ENCODE measurements at places on chromosomes 11 and 22.

DNA sequence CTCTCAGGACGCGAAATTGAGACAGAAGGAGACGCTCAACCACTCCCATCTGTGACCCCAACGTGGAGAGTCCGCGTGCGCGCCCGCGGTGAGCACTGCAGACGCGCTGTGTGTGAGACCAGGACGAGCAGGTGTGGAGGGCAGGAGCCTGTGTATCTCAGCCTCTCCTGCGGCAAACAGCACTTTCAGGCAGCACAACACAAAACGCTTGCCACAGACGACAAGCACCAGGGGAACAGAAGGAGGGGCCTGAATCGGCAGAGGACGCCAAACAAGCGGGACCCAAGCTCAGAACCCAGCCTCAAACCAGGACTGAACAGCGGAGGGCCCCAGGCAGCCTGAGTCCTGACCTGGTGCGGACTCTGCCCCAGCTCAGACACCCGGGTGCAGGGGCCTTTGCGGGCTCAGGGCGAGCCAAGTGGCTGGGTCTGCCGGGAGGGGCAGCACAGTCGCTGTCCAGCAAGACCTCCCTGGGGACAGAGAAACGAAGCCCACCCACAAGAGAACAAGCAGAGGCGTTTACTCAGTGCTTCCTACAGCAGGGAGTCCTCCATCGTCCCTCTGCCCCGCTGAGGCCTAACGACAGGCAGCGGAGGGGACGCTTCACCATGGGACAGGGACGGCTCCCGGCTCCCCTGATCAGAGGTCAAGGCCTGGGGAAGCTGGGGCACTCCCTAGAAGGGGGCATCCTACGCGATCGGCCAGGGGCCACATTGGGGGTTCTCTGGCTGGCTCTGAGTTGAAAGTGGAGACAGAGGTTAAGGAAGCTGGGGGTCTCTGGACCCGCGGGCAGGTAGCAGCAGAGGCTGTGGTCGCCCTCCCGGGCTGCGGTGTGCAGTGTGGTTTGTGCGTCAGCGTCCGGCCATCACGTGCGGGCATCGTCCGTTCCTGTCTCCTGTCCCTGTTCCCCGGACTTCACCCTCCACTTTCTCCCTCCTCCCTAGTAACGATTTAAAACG, 560.8 kb downstream of the BRD1 start:
- no peak for DNase-seq

- no peak for DNase-seq
Measured at GRCh38 chr11:121024989-121025388, 1.1 kb downstream of the TBCEL start.

GRCh38 chr11:83157594-83158356, 844 bp downstream of the PCF11 start:
- no peak for DNase-seq

GRCh38 chr22:37383341-37383740, 43.9 kb downstream of the ELFN2 start:
- no peak for DNase-seq

DNA sequence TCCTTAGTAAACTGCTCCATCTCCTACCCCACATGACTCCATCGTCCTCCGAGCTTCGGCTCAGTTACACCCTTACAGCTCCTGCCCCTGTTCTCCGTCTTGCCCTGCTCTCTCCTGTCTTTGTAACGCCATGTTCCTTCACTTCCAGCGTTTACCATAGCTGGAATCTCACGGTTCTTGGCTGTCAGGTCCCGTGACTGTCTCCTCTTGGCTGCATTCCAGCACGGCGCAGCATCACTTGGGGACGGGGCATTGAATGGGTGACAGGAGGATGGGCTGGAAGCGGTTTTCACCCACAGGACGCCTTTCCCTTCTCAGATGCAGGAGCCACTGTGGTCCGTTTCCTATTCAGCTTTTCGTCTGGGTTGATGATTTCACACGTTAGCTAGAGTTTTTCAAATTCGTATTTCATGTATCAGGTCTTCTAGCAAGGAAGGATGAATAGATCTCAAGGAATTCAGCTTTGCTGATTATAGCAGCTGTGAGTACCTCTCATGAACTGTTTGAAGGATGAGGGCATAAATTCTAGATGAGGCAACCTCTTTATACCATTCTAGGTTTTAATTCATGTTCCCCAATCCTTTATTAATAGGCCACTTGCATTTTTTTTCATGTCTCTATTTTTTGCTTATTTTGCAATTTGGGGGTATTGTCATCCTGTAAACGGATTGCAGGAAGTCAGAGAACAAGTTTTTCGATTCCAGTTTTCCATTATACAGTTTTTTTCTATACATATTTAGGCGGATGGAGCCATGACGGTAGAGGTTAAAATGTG, 29.1 kb downstream of the ZBED4 start:
- no peak for DNase-seq

- no peak for DNase-seq
Measured at GRCh38 chr11:83613767-83614121, 327.6 kb upstream of the CCDC90B start.
